Hematopoietic multipotent progenitor cell treated with erythropoietin and hydrocortisone succinate and interleukin-3 and kit ligand, for 17 days (in vitro differentiated cells): ENCODE measurements at places on chromosomes 1 and 21.

DNA sequence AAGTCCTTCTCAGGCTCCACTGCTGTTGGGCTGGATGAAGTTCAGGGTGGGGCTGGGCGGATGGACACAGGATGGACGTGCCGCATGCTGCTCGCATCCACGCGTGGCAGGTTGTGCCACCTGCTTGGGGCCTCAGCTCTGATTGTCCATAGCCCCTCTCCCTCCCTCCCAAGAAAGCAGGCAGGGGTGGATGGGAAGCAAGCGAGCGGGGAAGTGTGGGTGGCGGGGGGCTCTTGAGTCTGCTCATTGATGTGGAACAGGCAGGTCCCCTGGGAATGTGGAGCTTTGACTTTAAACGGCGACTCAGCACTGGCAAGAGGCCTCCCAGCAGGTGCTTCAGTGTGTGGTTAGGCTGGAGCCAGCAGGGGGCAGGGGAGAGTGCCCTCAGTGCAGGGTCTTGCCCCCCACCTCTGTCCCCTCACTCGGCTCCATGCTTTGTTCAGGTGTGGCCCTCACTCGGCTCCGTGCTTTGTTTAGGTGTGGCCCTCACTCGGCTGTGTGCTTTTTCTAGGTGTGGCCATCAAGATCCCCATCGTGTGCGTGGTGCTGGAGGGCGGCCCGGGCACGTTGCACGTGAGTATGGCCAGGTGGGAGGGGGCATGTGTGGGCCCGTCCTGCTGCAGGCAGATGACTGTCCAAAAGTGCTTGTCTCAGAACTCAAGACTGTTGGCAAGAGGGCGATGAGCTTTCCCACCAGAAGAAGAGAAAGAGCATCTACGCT, 23.9 kb downstream of the TRPM2 start:
- DNase-seq = no peak

DNA sequence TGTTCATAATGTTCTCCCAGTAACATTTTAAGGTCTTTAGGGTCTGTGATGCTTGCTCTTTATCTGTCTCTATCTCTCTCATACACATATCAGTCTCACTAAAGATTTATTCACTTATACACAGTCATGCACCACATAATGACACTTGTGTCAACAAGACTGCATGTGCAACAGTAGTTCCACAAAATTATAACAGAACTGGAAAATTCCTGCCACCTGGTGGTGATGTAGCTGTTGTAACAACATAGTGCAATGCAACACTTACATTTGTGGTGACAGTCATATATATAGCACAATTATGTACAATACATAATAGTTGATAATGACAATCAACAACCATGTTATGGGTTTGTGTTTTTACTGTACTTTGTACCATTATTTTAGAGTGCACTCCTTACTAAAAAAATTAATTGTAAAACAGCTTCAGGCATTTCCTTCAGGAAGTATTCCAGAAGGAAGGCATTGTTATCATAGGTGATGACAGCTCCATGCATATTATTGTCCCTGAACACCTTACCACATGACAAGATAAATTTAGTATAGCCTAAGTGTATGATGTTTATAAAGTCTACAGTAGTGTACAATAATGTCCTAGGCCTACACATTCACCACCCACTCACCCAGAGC, 8.1 kb downstream of the TDRD5 start:
- DNase-seq = peak; percentile 6

DNA sequence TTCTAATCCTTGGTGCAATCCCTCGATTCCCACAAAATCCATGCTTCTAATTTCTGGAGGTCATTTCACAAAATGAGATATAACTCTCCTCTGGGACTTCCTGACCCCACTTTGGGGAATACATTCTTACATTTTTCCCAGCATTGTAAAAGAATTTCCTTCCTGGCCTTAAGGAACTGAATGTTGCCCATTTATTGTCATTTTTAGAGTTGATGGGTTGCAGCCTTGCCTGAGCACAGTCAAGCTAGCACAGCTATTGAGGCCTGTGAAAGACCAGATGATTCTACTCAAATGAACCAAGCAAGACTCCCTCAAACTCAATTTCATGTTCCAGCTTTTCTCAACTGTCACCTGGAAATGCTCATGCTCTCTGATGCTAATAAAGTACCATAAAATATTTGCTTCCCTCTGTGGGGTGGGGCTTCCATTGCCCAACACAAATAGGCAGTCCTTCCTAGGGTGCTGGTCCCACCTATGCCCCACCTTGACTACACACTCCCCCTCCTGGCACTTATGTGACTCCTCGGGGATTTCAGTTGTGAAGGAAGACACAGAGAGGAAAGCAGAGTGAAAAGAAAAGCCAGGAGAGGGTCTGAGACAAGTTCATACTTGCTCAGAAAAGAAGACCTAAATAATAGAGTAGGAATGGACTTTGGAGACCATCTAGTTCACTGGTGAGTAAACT, 24.0 kb upstream of the CDC7 start:
- DNase-seq = no peak

DNA sequence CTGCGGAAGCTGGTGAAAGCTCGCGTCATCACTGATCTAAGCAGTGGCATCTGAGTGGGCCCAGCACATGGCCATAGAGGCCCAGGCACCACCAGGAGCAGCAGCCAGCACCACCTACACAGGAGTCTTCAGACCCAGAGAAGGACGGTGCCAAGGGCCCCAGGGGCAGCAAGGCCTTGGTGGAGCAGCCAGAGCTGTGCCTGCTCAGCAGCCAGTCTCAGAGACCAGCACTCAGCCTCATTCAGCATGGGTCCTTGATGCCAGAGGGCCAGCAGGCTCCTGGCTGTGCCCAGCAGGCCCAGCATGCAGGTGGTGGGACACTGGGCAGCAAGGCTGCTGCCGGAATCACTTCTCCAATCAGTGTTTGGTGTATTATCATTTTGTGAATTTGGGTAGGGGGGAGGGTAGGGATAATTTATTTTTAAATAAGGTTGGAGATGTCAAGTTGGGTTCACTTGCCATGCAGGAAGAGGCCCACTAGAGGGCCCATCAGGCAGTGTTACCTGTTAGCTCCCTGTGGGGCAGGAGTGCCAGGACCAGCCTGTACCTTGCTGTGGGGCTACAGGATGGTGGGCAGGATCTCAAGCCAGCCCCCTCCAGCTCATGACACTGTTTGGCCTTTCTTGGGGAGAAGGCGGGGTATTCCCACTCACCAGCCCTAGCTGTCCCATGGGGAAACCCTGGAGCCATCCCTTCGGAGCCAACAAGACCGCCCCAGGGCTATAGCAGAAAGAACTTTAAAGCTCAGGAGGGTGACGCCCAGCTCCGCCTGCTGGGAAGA, 3.2 kb upstream of the ARTN start:
- DNase-seq = peak; percentile 37

DNA sequence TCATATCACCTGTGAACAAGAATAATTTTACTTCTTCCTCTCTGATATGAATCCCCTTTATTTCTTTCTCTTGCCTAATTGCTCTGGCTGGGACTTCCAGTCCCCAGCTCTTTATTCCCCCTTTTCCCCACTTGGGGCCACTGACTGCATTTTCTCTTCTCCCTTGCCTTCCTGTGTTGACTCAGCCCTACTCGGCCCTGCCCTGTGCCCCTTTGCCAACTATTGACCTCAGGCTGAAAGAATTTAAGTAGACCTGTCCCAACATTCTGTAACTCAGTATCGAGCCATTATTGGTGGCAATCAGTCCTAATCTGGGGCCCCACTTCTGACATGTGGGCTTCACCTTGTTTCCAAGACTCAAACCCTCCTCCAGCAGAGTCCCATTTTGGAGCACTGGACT, 60.6 kb upstream of the STUM start:
- no peak for DNase-seq

DNA sequence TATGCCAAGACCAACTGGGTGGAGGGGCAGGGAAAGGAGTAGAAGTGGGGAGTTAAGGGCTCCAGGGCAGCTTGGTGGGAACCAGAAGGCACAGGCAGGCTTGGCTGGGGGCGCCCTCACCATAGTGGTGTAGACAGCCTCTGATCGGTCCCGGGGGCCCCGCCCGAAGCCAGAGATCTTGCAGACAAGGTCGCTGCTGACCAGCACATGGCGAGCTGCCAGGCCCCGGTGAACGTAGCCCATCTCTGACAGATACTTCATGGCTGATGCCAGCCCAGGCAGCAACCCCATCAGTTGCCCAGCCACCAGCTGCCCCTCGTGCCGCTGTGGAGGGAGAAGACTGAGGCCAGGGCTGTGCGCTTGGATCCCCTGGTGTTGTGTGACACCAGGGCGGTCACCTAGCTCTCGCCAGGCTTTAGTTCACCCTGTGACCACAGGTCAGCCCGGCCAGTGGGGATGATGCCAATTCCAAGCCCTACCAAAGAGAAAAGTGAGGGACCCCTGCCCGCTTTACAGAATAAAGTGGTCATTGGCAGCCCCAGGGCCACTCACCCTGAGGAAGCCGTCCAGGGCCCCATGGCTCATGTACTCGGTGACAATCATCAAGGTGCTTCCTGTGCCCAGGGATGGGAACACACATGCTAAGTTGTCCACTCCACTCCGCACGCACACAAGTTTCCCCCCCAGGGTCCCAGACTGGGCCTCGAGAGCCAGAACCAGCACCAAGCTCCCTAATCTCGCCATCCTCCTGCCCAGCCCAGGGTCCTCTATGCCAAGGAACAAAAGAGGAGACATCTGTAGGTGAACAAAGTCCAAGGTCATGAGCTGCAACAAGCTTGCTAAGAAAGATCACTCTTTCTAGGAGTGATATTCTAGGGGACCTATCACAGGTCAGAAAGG, 28.2 kb downstream of the CDCA8 start:
- DNase-seq = no peak
